D341Med (cell line): ENCODE measurements at places on chromosomes 3 and 15.

DNA sequence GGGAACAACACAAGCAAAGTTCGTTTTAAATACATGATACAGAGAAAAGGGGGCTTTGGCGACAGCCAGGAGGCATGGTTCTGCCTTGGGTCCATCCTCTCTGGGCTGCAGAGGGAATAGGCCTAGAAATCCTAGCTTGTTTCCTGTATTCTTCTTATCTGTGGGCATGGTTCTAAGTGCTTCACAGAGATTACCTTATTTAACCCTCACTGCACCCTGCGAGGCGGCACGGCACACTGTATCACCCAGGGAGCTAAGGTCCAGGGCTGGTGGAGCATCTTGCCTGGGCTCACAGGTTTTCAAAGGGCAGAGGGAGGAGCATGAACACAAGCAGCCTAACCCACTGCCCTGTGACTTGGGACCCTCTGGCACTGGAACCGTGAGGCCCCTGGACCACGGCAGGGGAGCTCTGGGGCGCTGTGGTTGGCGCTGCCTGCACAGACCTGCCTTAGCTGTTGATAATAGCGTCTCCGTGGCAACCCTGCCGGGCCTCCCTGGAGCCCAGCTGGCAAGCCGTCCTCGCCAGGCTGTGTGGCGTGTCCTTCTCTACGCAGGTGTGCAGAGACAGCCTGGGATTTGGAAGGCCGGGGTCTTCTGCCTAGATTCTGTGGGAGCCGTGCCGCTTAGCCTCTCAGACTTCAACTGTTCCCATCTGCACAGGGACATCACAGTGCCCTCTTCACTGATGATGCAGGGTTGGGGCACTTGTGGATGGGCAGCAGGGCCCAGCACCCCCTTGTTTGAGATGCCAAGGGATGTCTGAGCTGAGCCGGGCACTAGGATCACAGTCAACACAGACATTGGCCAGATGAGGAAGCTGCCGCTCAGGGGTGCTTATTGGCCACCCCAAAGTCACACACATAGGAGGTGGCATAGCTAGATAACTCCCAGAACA lies 154.6 kb upstream of the TLE3 start:
- no peak for DNase-seq

GRCh38 chr3:184140436-184140835 lies 5.3 kb downstream of the EIF2B5 start:
- no peak for DNase-seq

DNA sequence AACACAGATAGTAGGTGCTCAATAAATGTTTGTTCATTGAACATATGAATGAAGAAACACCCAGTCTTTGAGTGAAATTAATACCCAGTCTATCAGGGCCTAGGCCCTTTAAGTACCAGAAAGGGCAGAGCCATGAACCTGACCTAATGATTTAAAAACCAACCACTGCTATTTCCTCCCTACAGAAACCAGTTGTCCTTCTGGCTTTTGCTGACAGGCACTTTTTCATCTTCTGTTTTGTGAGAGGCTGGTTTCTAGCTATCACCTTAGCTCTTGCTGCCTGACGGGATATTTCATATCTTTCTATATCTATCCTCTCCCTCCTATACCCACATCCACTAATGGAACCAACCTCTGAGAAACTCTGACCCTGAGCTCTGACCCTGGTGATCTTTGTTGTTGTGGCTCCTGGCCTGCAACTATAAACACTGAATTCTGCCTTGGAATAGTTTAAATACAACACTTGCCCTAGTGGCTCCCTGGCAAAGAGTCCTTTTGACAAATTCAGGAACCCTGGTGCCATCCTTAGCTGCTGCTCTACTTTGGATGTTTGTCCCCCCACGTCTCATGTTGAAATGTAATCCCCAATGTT lies 4.1 kb upstream of the AHSG start:
- no peak for DNase-seq

DNA sequence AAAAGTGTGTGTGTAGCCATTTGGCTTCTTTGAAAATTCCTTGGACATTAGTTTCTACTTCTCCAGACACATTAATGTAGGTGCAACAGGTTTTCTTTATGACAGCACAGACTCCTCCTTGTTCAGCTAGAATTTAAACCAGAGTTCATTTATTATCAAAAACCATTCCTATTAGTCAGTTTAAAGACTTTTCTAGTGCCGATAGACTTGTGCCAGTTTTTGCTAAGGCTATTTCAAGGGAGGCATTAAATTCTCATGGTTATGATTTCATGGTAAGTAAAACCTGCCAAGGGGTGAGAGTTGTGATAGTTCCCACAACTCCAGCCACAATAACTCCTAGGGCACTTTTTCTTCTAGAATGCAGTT lies 20.6 kb upstream of the SENP7 start:
- no peak for DNase-seq

GRCh38 chr15:89625716-89626115 lies 29.6 kb downstream of the KIF7 start:
- peak; percentile 24 for DNase-seq

GRCh38 chr15:89052474-89052873 lies 35.8 kb upstream of the ABHD2 start:
- DNase-seq, result no peak
